Left renal pelvis (tissue), 4 donors: ENCODE measurements at places on chromosomes 12 and 14.

DNA sequence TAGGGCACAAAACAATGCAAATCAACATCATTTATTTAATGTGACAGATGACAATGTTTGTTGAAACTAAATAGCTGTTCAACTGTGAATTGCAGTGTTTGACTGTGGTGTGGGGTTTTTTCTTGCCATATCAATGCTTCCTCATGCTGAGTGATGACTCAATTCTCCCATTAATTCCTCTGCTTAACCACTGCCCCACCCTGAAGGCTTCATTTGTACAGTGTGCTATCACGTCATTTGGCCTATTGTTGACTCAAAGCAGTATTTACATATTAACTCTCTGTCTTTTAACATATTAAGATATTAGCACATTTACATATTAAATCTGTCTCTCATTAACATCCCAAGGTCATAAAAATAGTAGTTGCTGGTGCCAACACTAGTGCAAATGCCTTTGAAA lies 164.8 kb upstream of the NRXN3 start:
- DNase-seq, result no peak

GRCh38 chr14:78847801-78848200 lies 677.6 kb downstream of the NRXN3 start:
- DNase-seq, result no peak

- no peak for DNase-seq
Observed at GRCh38 chr14:31083781-31084180, 57.6 kb upstream of the STRN3 start.

DNA sequence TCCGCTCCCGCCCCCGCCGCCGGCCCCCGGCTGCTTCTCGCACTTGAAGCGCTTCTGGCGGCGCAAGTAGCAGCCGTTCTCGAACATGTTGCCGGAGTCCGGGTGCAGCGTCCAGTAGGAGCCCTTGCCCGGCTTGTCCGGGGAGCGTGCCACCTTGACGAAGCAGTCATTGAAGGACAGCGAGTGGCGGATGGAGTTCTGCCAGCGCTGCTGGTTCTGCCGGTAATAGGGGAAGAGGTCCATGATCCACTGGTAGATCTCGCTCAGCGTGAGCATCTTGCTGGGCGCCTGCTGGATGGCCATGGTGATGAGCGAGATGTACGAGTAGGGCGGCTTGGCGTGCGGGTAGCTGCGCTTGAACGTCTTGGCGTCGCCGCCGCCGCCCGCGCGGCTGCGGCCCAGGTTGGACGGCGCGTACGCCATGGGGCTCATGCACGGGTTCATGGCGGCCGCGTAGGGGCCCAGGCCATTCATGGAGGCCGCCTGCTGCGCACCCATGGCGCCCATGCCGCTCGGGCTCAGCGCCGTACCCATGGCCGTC lies 3.0 kb downstream of the FOXA1 start:
- DNase-seq, result no peak

- no peak for DNase-seq
Observed at GRCh38 chr14:99426813-99427346, 53.8 kb downstream of the SETD3 start.

GRCh38 chr12:75665216-75665615 lies 153.8 kb upstream of the KRR1 start:
- DNase-seq, result no peak

DNA sequence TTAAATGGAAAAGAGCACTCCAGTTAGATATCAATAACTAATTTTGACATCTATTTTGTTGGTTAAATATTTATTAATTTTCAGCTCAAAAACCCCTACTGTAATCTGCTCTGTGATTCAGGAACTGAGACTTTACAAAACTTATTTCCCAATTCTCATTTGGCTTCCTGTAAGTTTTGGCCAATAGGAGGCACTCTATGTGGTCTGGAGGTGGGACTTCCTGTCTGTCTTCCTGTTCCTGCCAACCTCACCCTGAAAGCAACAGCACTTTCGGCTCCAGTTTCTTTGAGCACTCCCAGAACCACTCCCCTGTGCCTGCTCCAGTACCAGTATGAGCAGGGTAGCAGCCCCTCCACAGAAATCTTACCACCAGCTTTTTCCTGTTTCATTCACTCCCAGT lies 1027.0 kb downstream of the VRK1 start:
- DNase-seq, result no peak

DNA sequence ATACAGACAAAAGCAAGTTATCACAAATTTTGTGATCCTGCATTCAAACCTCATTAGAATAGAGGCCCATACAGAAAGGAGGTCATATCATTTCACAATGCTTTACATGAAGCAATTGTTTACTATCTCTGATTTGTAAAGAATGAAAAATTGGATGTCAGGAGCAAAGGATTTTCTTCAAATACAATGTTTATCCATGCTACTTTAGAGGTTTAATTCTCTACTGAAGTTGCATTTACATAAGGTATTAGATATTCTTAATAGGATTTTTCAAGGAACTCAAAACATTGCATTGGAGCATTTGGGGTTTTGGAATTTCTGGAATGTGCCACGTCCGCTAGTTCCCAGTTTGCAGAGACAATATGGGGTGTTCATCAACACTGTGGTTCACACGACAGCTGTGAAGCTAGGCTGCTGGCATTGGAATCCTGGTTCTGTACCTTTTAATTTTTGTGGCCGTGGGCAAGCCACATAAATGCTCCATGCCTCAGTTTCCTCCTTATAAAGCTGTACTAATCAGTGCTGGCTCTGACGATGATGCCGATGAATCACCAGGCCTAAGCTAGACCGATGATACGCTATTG lies 174.8 kb downstream of the APAF1 start:
- DNase-seq, result no peak
